Femur (tissue), 1 donor: ENCODE measurements at places on chromosomes 13 and 19.
A peak's percentile ranks its signal among the peaks of the same experiment; 100 is the strongest.

GRCh38 chr13:28659621-28659970 is 666 bp downstream of the POMP start:
- no peak for DNase-seq

GRCh38 chr19:45283443-45284033 is 32.5 kb downstream of the MARK4 start:
- DNase-seq, result no peak

DNA sequence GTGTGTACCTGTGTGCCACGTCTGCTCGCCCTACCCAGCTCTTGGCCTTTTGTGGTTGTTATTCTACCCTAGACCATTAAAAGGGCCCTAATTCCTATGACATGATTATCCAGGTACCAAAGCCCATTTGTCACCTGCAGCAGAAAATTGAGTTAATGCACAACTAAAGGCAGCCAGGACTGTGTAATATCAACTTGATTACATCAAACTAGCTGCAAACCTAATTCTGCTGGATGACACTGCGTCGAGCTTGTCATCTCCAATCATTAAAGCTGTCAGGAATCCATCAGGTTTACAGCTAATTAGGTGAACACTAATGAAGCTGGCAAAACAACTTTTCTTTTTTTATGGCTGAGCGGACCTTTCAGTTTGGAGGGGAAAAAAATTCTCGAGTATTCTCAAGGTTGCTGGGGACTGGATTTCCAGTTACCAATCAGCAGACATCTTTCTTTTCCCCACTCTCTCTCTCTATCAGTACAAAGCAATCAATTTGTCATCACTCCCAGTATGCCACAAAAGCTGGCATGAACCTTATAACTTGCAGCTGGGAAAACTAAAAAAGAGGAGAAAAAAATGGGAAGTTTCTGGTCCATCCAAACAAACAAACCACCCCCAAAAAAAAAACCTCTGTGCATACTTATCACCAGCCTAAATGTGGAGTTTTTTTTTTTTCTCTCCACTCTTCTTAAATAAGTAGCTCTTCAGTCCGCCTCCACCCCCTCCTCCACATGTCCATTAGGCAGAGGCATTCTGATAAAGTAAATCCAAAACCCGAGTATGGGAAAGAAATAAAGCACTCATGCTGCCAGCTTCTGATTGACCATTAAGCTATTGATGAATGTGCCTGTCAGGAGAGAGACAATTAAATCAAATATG is 2.8 kb downstream of the TSHZ3 start:
- peak; percentile 5 for DNase-seq

DNA sequence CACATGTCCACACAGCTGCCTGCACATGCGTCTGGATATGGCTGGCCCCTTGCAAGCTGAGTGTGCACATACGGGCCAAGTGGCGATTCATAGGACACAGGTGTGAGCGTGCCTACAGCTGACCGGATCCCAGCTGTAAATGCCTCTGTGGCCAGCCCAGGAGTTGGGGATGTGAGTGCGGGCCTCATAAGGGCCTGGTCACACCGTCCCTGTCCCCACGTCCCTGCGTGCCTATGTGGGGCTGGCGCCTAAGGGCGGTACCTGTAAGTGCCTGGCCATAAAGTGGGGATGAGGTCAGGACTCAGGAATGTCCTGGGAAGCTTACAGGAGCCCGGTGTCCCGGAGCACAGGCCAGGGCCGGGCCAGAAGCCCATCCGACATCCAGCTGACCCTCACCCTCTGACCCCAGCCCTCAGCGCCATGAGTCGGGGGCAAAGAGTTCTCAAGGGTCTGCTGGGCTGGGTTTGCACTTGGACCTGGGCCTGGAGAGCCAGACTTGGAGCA is 1.3 kb upstream of the ARHGAP45 start:
- no peak for DNase-seq

DNA sequence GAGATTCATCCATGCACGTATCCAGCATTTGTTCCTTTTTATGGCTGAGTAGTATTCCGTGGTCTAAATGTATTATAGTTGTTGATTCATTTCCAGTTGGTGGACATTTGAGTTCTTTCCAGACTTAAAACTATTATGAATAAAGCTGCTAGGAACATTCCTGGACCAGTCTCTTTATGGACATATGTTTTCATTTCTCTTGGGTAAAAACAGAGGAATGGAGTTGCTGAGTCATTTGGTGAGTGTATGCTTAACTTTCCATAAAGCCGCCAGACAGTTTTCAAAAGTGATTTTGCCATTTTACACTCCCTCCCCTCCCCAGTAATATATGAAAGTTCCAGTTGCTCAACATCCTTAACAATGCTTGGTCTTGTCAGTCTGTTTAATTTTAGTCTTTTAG is 116.4 kb downstream of the TSHZ3 start:
- no peak for DNase-seq

- DNase-seq, result no peak
Observed at GRCh38 chr13:51862957-51863356, 1.2 kb downstream of the CCDC70 start.

DNA sequence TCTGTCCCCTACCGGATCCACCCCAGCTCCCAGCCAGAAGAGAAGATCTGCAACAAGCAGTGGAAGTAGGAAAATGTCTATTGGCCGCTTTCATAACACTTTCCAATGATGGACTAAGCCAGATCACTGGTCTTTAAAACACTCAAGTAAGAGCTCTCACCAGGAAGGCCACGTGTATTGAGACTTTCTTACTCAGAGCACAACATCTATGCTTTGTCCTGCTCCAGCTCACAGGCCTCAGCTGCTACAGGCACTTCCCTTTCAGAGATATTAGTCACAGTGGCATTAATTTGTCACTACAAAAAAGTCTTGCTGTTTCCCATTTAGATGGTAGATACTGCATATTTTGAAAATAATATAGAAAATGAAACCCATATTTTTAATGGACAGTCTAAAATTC is 164.2 kb downstream of the ABCC4 start:
- no peak for DNase-seq

- peak; percentile 67 for DNase-seq
Observed at GRCh38 chr19:46654621-46655152, 6.3 kb downstream of the DACT3 start.

- no peak for DNase-seq
Observed at GRCh38 chr13:103101500-103101899, 35.3 kb upstream of the SLC10A2 start.

GRCh38 chr19:30293051-30293785 is 79.0 kb upstream of the ZNF536 start:
- DNase-seq, result no peak

- no peak for DNase-seq
Observed at GRCh38 chr13:66237411-66238062, 992.6 kb downstream of the PCDH9 start.

GRCh38 chr19:35975608-35976214 is 19.3 kb upstream of the SDHAF1 start:
- DNase-seq, result no peak

DNA sequence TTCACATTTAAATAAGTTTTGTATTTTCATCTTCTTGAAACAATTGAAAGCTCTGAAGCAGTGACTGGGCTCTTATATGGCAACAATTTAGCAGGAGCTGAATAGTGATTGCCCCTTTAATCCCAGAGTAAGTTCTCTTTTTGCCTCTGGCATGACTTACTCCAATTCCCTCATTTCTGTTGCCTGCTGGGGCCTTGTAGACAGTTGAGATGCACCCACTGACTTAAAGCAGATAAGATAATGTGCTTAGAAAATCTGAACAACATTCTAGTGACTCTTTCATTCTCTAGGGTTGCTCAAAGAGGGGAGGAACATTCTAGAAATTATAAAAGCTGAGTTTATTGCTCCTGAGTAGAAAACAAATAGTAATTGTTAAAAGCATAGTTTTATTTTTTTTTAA is 52.8 kb downstream of the AKAP11 start:
- DNase-seq, result no peak

GRCh38 chr19:5048727-5049553 is 80.0 kb downstream of the KDM4B start:
- DNase-seq, result peak; percentile 73

DNA sequence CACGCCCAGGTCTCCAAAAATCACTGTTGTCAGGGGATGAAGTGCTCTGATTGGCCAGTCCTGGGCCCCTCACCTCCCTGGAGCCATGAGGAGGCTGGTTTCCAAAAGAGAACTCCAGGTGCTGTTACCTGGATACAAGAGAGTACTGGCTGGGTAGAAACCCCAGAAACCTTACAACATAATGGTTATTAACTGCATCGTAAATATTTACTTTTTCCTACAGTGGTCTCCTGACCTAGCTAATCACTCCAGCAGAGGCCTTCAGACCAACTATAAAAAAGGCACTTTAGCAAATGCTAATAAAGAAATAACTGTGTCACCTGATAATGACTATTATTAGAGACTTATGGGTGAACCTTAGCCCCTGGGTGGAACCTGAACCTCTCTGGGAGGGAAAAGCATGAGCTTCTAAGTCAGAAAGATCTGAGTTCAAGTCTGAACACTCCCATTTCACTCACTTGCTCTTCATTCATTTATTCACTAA is 1.5 kb upstream of the IGSF23 start:
- no peak for DNase-seq

GRCh38 chr19:1317274-1318003 is 31.8 kb downstream of the EFNA2 start:
- no peak for DNase-seq

DNA sequence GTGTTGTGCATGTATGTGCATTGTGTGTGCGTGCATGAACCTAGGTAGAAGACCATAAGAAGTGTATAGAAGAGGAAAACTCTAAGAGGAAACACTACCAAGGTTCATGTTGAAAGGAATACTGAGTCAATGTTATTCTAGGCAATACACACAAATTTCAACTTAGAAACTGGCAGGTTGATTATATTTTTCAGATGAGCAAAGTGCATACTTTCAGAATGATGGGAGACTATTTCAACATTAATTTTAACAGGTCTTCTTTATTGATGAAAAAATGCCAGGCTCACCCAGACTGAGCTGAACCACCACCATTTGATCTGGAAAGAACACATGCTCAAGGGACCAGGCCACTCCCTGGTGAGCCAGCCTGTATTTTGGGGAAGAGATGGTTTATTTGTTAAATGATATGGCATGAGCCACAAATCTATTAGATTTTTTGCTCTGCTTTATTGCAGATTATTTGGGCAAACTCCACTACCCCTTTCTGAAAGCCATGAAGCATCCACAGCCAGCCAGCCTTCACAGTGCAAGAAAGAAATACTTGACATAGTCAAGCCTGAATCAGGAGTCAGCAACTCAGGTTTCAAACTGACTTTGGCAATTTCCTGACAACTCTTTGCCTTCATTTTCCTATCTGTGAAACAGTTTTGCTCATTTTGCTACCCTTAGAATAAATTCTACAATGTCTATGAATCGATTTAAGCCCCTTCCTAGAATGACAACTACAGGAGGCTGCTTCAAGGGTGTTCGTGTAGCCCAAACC is 368.9 kb downstream of the COG6 start:
- no peak for DNase-seq

DNA sequence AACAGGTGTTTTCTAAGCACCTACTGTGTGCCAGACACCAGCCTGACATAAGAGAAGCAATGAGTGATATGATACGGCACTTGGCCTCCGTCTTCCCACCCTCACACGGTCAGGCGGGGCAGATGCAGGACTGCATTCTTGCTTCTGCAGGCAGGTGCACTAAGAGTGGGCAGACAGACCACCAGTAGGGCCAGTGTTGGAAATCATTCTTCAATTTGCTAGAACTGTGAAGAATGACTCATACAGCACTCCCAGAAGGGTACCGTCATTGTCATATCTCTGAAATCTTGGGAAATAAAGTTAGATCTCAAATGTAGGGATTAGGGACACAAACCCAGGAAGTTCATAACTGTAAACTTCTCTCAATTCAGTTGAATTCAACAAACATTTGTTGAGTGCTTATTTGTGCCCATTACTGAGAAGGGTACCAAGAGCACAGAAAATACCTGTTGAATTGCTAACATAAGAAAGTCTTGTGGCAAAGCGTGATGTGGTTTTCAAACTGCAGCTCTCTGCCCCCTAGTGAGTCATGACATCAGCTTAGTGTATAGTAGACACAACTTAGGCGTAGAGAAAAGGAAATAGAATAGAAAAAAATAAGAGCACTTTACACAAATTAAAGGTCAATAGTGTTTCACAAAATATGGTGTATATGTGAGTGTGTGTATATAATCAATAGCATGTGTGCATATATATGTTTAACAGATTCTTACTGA is 76.1 kb downstream of the TEX26 start:
- no peak for DNase-seq

- DNase-seq, result no peak
Observed at GRCh38 chr19:7722231-7722651, 9.7 kb downstream of the CLEC4G start.

DNA sequence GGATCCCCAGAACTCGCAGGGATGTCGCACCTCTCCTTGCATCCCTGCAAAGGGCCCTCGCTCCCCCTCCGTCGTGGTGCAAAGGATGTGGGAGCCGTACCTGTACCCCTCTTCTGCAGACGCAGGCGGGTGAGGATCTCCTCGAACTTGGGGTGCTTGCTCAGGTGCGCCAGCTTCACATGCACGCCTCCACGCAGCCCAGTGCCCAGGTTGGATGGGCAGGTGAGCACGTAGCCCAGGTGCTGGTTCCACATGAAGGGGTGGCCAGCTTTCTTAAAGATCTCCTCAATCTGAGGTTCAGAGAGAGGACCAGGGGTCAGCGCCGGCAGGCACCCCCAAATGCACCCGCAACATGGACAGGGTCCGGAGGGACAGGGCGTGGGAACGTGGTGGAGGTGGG is 15.3 kb downstream of the CKM start:
- DNase-seq, result no peak

DNA sequence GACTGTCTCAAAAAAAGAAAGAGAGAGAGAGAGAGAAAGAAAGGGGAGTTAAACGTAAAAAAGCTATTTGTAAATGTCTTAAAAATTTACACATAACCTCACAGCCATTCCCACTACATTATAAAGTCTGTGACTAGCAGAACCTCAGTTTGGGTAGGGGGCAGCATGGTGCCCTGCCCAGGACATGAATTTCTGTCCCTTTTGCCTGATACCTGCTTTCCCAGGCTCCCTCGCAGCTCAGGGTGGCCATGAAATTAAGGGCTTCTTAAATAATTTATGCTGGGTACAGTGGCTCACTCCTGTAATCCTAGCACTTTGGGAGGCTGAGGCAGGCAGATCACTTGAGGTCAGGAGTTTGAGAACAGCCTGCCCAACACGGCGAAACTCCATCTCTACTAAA is 4.8 kb downstream of the IFNL1 start:
- DNase-seq, result no peak

GRCh38 chr19:32800191-32800590 is 69.4 kb downstream of the SLC7A9 start:
- no peak for DNase-seq

DNA sequence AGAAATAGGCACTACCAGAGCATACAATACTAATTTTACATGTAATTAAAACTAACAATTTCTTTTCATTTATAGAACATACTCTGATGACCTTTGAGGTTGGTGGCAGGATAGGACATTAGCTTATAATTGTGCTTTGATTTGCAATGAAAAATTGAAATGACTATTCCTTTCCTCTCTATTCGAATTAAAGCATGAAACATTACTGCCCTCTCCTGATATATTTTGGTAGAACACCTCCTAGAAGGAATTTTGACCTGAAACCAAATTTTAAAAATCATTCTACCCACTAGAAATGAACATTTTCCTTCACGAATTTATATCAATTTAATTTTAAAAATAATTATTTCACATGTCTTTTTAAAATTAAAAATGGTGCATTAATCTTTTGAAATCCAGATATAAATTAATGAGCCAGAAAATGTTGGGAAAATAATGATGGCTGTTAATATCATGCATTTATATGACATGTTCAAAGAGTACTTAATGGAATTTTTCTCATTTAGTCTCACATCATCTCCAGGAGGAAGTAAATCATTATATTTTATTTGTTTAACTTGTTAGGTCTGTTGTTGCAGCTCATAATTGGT is 556.3 kb upstream of the ARGLU1 start:
- DNase-seq, result no peak

GRCh38 chr13:26219726-26220125 is 2.4 kb downstream of the RNF6 start:
- DNase-seq, result no peak
